ENCODE measurements at places on chromosomes 16 and 17.
A peak's percentile ranks its signal among the peaks of the same experiment; 100 is the strongest.

GRCh38 chr16:51153577-51154031, 2.5 kb upstream of the SALL1 start:
- no peak for DNase-seq

- peak; percentile 17 for DNase-seq
Observed at GRCh38 chr17:36931697-36932382, 5.4 kb upstream of the LHX1 start.

GRCh38 chr17:71114911-71115668, 945.8 kb downstream of the KCNJ2 start:
- no peak for DNase-seq

DNA sequence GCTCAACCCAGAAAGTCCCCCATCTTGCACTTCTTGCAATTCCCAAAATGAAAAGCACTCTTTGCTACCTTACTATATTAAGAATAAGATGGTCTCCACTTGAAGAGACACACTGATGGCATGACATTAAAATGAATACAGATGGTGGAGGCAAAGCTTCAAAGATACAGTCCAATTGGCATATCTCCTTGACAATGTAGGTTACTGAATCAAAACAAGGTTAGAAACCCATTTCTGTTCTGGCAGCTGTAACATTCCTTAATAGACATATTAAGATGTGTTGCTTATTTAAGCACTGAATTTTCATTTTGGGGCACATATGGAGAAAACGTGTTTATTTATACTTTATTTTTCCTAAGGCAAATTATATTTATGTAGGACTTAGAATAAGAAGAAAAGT, 1262.8 kb upstream of the CDH8 start:
- no peak for DNase-seq

GRCh38 chr16:31810863-31811262, 62.7 kb upstream of the ZNF267 start:
- no peak for DNase-seq

- no peak for DNase-seq
Observed at GRCh38 chr17:44884941-44885340, 14.3 kb downstream of the EFTUD2 start.

DNA sequence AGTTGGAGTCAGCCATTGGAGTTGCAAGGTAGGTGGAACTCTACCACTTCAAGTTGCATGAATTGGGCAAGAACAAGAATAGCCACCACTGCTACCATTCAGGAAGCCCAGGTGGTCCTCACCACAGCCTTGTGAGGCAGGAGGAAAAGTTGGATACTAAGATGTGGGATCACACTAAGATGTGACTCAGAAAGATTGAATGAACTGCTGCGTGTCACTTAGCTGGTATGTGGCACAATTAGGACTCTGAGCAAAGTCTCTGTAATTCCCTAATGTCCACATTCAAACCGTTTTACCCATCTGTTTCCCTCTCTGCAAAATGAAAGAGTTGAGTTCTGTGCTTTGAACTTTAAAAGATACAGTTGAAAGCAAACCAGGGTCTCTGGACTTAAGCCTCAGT, 44.7 kb upstream of the HS3ST3A1 start:
- peak; percentile 64 for DNase-seq

- peak; percentile 97 for DNase-seq
Observed at GRCh38 chr17:17921192-17922069, 50.8 kb downstream of the TOM1L2 start.

DNA sequence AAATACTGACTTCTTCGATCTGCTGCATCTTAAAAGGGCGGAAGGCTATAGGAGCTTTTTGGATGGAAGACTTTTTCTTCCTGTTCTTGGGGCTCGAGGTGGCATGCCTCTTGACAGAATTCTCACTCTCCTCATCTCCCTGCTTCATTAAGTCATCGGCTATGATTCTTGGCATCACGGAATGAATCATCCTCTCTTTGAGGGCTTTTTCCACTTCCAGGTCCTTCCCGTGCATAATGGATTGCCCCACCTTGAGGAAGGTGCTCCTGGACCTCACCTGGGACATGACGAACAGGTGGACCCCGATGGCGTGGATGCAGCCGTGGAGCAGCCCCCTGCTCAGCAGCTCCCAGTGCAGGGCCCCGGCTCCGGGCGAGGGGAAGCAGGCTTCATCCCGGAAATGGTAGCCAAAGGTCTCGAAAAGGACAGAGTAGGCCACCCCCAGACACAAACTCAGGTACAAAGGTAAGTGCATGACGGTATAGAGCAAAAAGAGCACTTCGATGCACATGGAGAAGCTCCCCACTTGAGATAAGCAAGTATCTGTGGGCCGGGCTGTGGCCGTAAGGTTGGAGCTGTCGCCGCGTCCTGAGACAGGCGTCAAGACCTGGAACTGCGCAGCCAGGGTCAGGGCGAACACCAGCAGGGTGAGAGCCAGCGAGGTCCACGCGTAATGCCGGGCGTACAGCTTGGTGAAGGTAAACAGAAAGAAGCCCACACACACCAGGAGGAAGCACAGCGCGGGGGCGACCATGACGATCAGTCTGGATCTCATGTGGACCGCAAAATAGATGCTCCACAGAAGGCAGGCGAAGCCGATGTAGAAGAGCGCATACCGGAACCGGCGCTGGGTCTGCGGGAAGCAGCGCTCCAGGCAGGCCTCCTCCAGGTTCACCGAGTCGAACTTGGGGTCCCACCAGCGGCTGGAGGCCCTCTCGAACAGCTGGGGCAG, 1.7 kb downstream of the ADCY9 start:
- no peak for DNase-seq

DNA sequence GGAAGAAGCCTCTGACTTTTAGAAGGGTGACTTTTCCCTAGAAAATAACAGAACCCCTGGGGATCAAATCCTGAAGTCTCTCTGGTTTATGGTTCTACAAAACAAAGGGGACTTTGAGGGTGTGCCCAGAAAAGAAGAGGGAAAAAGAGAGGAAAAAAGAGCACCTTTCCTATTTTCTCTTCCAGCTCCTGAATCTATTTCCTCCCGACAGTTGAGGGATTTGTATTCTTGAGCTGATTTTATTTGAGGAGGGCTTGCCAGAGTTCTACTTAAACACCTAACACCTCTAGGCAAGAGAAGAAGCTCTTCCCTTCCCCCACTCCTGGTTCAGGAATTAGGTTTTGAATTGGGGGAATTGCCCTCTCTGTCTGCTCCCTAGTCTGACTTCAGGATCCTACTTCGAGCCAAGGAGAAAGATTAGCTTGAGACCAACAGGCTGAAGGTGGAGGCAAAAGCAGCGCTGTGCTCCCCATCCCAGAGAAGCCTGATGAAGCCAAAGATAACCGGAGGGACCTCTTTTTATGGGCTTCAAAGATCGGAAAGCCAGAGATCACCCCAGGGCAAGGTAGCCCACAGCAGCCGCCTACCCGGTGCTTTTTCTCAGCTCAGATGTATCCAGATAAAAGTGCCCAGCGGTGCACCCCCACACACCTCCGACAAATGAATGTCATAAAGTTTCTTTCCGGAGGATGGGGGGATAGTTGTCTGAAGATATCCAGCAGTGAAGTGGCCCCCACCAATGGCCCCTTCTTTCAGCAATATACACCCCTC, 796 bp downstream of the HOXB3 start:
- DNase-seq: no peak

Measured in fibroblast of skin of abdomen (primary cell).